HCT116 (cell line): ENCODE measurements at places on chromosomes 1 and 21.

GRCh38 chr1:29193879-29194455, 12.3 kb upstream of the SRSF4 start:
- no peak for DNase-seq

GRCh38 chr1:28301368-28302174, 27.3 kb upstream of the MED18 start:
- no peak for DNase-seq

GRCh38 chr1:44293761-44294315, 61.2 kb downstream of the ERI3 start:
- DNase-seq = no peak

DNA sequence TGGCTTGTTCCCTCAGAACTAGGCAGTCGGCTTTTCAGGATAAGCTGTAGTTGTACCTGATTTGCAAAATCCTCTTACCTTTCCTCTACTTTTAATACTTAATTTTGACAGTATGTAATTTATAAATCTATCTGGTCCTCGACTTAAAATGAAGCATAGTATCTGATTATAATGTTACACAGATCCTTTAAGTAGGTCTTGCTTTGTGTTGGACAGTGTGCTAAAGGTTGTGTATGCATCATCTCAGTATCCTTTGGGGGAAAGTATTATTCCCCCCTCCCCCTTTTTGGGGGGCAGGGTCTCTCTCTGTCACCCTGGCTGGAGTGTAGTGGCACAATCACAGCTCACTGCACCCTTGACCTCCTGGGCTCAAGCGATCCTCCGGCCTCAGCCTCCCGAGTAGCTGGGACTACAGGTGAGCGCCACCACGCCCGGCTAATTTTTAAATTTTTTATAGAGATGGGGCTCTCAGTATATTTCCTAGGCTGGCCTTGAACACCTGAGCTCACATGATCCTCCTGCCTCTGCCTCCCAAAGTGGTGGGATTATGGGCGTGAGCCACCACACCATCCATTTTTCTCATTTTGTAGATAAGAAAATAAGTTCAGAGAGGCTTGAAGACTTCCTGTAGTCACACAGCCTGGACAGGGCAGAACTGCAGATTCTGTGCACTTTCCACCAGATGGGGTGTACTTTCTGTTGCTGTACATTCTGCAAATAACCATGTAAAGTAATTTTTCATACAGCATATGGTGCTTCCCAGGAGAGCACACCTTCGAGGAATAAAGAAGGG, 791 bp upstream of the STX6 start:
- DNase-seq = no peak

GRCh38 chr1:61110554-61110953, 28.2 kb downstream of the NFIA start:
- no peak for DNase-seq

DNA sequence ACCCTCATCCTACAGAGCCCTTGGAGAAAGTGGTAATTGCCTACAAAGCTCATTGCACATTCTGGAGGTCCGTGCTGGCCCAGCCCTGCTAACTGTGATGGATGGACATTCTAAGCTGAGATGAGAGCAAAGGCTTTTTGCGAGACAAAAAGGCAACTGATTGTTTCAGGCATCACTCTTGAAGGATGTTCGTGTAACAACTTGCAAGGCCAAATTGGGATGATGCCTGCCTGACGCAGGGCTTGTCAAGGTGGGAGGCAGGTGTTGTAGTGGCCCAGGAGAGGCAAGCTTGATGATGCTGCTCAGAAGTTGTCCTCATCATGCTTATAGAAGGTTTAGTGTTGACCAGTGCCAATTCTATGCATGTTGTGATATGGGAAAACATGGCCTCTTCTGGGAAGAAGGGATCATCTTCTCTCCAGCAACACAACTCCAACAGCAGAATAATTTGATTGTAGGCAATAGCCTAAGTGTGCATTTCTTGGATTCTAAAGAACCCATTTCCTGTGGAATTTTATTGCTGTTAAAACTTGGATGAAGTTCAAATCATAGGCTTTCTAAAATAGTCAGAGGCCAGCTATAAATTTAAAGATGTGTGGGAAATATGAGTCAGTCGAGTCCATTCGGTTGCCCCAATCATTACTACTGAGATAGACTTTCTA, 102.5 kb upstream of the COA6 start:
- no peak for DNase-seq

- peak; percentile 88 for DNase-seq
Measured at GRCh38 chr1:109263597-109264378, 14.4 kb downstream of the CELSR2 start.

- DNase-seq = no peak
Measured at GRCh38 chr1:45297666-45298356, 28.9 kb upstream of the HPDL start.

DNA sequence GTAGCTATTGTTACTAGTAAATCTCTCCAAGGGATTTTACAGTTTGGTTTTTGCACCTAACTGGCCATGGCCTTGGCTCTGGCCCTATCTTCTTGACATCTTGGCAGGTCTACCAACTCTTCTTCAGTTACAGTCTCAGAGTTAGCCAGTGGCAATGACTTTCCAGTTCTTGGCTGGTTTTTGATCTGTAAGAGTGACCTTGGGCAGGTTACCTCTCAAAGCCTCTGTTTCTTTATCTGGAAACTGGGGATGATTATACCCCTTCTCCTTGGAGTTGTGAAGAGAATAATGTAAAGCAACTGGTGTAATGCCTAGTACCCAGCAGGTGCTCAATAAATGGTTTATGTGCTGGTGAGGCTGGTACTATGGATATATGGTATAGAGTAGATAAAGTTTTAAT, 6.7 kb downstream of the PHGDH start:
- DNase-seq = no peak

DNA sequence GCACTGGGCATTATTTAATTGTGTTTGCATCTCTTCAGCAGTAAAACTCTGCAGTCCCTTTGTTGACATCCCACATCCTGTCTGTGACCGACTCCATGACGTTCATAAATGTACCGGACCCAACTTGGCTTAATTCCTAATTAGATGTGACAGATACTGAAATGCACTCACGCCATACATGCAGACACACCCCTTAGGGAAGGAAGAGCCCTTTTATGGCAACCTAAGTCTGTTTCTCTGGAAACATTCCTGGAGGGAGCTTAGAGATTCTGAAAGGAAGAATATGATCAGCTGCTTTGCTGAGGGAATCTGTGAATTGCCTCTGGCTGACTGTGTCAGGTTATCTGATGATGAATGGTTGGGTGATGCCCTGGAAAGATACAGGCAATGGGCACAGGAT, 33.4 kb downstream of the ADAMTS5 start:
- DNase-seq = no peak

DNA sequence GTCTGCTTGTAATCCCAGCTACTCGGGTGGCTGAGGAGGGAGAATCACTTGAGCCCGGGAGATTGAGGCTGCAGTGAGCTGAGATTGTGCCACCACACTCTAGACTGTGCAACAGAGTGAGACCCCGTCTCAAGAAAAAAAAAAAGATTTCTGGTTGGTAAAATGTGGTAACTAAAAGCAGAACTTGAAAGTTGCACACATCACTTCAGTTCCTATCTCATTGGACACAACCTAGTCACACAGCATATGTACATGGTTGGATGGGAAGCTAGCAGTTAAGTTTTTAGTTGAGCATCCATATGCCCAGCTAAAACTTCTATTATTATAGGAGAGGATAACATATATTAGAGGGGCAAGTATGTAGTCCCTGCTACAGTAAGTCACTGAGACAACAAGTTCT, 22.1 kb downstream of the BCAS2 start:
- DNase-seq = no peak

DNA sequence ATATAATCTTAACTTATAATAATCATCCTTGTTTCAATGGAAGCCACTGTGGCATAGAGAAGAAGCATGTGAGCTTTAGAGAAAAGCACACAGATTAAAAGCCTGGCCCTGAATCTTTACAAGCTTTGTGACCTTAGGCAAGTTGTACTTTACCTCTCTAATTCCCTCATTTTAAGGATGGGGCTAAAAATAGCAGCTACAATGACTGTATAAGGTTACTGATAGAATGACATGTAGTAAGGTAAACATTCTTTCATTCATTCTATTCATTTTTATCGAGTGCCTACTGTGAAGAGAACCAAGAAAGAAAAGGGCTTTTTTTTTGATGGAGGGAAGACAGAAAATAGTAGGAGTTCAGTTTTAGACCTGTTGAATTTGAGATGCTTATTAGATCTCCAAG, 25.6 kb downstream of the CDKN2C start:
- no peak for DNase-seq

- no peak for DNase-seq
Measured at GRCh38 chr21:45942755-45943629, 38.6 kb upstream of the COL6A1 start.

- no peak for DNase-seq
Measured at GRCh38 chr1:116544588-116545358, 26.1 kb downstream of the CD58 start.

DNA sequence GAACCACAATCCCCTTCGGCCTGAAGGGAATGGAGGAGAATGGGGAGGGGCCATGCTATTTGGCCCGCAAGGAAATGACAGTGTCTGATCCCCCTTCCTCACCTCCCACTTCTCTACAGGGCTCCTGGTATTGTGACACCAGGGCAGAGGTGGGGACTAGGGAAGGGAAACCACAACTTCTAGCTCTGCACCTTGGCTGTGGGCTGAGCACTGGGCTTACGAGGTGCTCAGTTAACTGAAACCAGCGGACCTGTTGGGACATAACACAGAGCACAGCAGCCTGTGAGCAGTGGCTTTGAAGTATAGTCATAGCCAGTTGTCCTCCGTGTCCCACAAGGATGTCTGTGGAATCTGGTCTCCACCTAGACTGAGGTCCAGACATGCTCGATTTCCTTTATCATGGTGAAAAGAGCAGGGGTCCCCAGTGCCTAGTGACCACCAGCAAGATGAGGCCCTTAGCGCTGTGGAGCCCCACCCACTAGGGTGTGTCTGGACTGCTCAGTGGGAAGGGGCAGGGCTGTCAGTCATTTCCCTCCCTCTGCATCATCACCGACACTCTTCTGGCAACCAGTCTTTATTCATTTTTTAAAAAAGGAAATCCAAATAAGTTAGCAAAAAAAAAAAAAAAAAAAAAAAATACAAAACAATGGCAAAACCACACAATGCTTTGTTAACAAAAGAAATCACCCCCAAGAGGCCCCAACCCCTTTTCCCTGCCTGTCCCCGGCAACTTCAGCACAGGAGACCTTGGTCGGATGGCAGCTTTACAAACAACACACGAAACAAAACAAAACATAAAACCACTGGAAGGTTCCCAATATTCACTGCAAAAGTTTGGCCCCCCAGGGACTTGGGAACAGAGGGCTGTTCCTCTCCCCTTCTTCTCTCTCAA, 3.0 kb downstream of the MYOG start:
- DNase-seq = no peak

GRCh38 chr1:32465578-32465933, 684 bp downstream of the ZBTB8B start:
- no peak for DNase-seq

- no peak for DNase-seq
Measured at GRCh38 chr1:226309398-226310244, 657 bp upstream of the LIN9 start.

DNA sequence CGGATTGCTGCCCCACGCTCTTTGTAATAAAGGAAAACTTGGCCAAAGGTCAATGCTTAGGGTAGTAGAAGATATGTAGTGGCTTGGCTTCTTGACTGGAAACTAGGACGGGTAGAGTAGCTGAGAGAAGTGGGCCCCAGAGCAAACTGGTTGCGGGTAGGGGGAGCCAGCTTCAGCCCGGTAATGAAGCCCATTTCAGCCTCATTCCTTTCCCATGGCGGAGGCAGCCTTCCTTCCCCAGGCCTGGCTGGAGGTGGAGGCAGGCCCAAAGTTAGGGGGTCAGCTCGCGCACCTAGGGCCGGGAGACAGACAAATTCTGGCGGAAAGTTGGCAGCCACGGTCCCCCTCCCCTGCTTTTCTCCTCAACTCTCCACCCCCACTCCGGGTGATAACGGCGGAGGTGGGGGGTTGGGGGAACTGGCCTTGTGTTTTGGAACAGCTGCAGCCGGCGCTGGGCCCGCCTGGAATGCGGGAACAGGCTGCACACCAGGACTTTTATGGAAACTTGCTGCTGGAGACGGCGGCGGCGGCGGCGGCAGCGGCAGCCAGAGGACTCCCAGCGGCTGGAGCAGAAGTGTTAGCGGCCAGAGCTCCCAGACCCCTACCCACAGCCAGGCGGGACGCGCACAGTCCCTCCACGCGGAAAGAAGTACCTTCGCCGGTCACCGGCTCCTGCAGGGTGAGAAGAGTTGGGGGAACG, at the start of gene NEXN:
NEXN (plus strand) TSS at position 544 of the 700 bp plus-strand sequence. CDS start 27,483 bp downstream, outside the sequence.
- DNase-seq = no peak

DNA sequence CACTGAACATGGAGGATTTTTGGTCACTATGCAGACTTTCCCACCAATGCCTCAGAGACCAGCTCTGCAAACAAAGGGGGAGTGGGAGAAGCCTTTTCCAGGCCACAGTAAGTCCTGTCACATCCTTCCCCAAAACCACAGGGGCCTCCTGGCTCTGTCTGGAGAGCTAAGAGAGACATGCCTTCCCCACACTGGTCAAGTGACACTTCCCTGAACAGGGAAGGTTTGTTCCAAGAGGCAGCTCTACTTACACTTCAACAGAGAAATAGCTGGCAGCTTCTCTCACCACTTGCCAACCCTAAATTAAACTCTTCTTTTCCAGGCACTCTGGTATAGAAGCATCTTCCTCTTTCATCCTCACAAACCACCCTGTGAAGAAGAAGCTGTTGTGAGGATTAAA, 39.7 kb downstream of the EDN2 start:
- DNase-seq = no peak

DNA sequence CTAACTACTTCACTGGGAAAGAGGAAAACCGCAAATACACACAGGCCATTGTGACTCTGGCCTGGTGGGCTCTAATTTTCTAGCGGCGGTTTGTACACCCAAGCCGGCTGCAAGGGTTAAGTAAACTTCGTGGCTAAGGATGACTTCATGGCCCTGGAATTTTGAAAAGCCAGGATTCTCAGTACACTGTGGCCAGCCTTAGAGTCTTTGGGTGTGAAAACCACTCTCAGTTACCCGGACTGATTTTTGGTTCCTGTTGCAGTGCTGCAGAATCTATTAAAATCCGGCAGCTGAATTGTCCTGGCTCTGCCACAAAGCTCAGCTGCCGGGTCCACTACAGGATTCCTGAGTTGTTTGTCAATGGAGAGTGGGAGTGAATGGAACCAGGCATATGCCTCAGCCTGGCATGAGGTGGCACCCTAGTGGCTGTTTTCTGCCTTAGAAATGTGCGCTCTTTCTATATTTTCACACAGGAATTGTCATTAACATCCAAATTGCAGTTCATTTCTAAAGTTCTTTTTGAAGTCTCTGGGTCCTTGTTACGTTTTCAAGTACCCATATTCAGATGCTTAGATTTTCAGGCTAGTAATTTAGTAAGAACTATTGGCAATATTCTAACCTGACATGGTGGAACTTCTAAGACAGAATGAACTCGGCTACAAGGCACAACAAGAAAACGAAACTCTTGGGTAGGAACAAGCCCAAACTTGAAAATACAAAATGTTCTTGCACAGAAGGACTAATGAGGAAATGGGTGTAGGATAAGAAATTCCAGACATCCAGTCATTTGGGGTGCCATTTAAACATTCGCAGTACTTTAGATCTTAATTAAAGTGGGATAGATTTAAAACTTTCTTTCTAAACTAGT, 255.9 kb downstream of the NFIA start:
- peak; percentile 73 for DNase-seq
